ENCODE measurements at places on chromosomes 5 and 9. TPM values are rescaled to one million over a fixed set of nuclear protein-coding genes. Genes with fewer than 3 reads are reported as not detected.
A peak's percentile ranks its signal among the peaks of the same experiment; 100 is the strongest.

TUSC1 gene
- total RNA-seq: 10.3 TPM

LOX gene
- 10.7 TPM for total RNA-seq

SLC6A3 gene
- not detected for total RNA-seq

PCDHA8 gene
- 0.25 TPM for total RNA-seq

ZNF169 gene
- total RNA-seq: 3.9 TPM

TBC1D2 gene
- total RNA-seq: 62.7 TPM

SLC36A2 gene
- total RNA-seq: not detected

RBM18 gene
- 44.4 TPM for total RNA-seq

- H3K36me3 ChIP-seq: peaks cover 14% of the 10 kb centered on the region
- peak overlapping the region; percentile 95 for H3K27ac ChIP-seq
- peak; percentile 45 for DNase-seq
- H3K4me3 ChIP-seq: peak overlapping the region; percentile 90
These were observed 624 bp downstream of the FBXW11 start for GRCh38 chr5:172005708-172006320.

DNA sequence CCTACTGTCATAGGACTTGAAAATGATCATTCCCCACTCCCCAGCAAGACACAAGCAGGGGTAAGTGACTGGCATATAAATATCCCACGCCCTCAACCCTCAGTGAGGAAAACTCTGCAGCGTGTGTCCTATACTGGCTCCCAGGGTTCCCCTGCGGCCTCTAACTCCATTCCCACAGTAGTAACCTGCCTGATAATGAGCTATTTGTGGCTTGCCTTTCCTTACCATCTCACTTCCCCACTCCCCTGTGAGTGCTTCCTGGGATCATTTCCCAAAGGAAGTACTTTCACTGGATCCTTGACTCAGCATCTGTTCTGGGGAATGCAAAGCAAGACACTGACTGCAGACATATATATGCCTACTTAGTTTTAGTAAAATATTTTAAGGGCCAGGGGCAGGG is 14.3 kb downstream of the CDC14B start:
- no peaks in the 10 kb centered on the region for H3K27me3 ChIP-seq
- H3K27ac ChIP-seq: no peak overlapping the region
- no peak overlapping the region for H3K4me3 ChIP-seq
- no peaks in the 10 kb centered on the region for H3K36me3 ChIP-seq

DNA sequence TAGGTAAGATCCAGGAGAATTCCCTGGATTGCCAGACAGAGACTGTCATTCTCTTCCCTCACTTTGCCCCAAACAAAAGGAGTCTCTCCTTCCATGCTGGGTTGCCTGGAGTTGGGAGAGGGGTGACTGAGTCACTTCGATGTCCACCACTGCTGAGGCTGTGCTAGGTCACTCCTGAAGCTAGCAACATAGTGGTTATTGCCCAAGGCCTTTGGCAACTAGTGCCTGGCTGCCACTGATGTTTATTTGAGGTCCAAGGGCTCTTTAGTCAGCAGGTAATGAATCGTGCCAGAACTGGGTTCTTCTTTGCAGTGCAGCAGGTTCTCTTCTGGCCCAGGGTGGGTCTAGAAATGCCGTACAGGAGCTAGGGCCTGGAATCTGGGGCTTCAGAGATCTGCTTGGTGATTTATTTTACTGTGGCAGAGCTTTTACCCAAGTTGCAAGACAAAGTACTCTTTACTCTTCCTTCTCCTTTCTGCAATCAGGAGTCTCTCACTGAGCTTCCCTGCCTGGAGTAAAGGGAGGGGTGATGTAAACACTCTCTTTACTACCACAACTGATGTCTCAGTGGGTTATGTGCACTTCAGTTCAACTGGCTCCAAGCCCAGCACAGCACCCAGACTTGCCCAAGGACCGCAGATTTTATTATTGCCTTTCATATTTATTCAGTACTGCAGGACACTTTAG is 155.7 kb upstream of the SH3GL2 start:
- no peaks in the 10 kb centered on the region for H3K4me1 ChIP-seq
- H3K4me3 ChIP-seq: no peak overlapping the region
- no peak overlapping the region for H3K27ac ChIP-seq
- peaks cover 8% of the 10 kb centered on the region for H3K36me3 ChIP-seq
- no peaks in the 10 kb centered on the region for H3K27me3 ChIP-seq

GRCh38 chr9:104868687-104869404 is 59.1 kb downstream of the ABCA1 start:
- no peak overlapping the region for H3K27ac ChIP-seq
- no peaks in the 10 kb centered on the region for H3K27me3 ChIP-seq
- peak; percentile 82 for DNase-seq

DNA sequence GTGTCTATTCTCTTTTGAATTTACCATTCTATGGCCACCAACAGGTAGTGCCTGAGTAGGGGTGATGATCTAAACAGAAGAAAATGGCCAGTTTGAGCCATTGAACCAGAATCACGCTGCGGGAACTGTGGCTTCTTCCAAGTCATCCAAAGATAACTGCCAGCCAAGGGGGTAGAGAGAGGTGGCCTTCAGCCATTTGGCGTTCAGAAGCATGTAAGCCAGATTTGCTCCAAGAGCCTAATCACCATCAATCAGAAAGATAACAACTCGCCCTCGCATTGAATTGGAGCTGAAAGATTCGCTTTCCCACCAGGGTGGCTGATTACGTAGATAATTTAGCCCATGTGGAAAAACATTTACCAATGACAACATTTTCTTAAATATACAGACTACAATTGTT is 1302.7 kb upstream of the DMAC1 start:
- no peaks in the 10 kb centered on the region for H3K4me1 ChIP-seq
- H3K27ac ChIP-seq: no peak overlapping the region
- H3K4me3 ChIP-seq: no peak overlapping the region
- H3K27me3 ChIP-seq: peaks cover 38% of the 10 kb centered on the region
- DNase-seq: no peak

DNA sequence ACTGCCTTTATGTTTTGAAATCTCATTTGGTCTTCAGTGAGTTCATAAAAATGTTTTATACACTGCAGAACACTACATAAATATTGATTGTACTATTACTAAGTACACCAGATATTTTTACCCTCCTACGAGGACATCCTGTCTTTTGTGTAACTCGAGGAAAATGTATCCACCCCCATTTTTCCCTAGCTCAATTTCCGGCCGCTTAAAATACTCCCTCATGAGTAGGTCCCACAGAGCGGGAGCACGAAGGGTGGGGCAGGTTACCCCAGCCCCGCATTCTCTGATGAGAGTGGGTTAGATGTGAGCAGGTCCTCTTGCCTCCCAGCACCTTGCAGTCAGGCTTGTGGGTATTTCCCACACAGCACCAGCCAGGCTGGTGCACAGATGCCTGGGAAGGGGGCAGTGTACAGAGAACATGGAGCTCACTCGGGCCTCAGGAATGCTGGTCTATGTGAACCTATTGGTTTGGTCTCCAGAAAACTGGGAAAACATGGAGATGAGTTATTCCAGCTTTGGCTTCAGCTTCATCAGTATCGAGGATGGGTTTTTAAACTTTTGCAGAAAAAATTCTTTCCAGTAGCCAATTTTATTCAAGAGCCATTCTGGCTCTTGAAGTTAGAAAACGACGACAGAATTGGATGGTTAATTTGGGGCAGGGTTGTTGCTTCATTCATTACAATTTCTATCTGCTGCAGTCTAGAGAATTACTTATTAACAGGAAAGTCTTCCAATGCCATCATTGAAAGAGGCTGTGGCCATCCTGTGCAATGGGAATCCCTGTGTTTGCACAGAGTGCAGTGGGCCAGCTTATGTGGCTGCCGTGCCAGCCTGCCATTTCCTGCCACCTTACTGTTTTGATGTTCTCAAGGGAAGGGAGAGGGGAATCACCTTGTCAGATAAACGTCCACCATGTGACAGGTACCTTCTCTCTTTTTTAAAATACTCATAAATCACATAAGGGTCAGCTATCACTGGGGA is 73.2 kb downstream of the WDR41 start:
- no peak overlapping the region for H3K27ac ChIP-seq
- DNase-seq: peak; percentile 13
- H3K27me3 ChIP-seq: no peaks in the 10 kb centered on the region
- H3K4me1 ChIP-seq: no peaks in the 10 kb centered on the region
- no peak overlapping the region for H3K4me3 ChIP-seq
- H3K36me3 ChIP-seq: peaks cover 9% of the 10 kb centered on the region

- no peak overlapping the region for H3K4me3 ChIP-seq
- no peaks in the 10 kb centered on the region for H3K27me3 ChIP-seq
- peaks cover 9% of the 10 kb centered on the region for H3K36me3 ChIP-seq
- no peaks in the 10 kb centered on the region for H3K4me1 ChIP-seq
- H3K27ac ChIP-seq: no peak overlapping the region
These were observed 137.5 kb upstream of the RASGRF2 start for GRCh38 chr5:80822640-80823039.

- peaks cover 66% of the 10 kb centered on the region for H3K27me3 ChIP-seq
- H3K27ac ChIP-seq: no peak overlapping the region
- no peak overlapping the region for H3K4me3 ChIP-seq
- no peaks in the 10 kb centered on the region for H3K4me1 ChIP-seq
- H3K36me3 ChIP-seq: no peaks in the 10 kb centered on the region
These were observed 709 bp upstream of the GAPT start for GRCh38 chr5:58490402-58491050.

GRCh38 chr5:176660530-176660859 is 13.2 kb downstream of the TSPAN17 start:
- peaks cover 17% of the 10 kb centered on the region for H3K27me3 ChIP-seq
- peaks cover 14% of the 10 kb centered on the region for H3K36me3 ChIP-seq
- H3K4me1 ChIP-seq: no peaks in the 10 kb centered on the region
- H3K27ac ChIP-seq: no peak overlapping the region
- DNase-seq: no peak

DNA sequence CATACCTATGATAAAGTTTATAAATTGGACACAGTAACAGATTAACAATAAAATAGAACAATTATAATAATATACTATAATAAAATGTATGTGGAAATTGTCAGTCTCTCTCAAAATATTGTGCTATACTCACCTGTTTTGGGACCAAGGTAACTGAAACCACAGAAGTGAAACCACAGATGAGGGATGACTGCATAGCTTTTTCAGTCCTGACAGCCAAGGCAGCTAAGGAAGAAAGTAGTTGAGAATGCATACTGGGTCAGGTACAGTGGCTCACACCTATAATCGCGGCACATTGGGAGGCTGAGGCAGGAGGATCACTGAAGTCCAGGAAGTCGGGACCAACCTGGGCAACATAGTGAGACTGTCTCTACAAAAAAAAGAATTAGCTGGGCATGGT is 8.9 kb downstream of the SRP19 start:
- H3K4me1 ChIP-seq: no peaks in the 10 kb centered on the region
- no peak overlapping the region for H3K27ac ChIP-seq
- no peak for DNase-seq
- no peaks in the 10 kb centered on the region for H3K27me3 ChIP-seq

GRCh38 chr5:31479706-31480105 is 52.2 kb downstream of the DROSHA start:
- no peak for DNase-seq
- no peak overlapping the region for H3K27ac ChIP-seq
- H3K4me1 ChIP-seq: no peaks in the 10 kb centered on the region
- no peak overlapping the region for H3K4me3 ChIP-seq

DNA sequence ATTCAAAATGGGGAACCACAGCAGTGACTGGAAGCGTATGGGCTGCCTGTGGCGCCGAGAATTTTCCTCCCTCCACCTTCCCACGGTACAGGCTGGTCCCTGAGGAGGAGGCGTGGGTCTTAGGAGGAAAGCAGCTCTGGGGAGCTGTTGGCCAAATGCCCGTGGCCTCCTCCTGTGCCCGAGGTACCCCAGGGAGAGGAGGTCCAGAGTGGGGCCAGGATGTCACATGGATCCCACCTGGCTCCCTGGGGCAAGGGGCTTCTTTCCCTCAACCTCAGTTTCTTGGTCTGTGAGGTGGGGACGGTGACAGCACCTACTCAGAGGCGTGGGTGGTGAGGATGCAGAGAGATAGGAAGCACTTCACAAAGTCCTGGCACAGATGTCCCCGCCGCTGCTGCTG is 16.5 kb downstream of the PRRX2 start:
- peaks cover 7% of the 10 kb centered on the region for H3K4me1 ChIP-seq
- H3K4me3 ChIP-seq: no peak overlapping the region
- no peak overlapping the region for H3K27ac ChIP-seq
- H3K27me3 ChIP-seq: peaks cover 31% of the 10 kb centered on the region
- no peaks in the 10 kb centered on the region for H3K36me3 ChIP-seq

DNA sequence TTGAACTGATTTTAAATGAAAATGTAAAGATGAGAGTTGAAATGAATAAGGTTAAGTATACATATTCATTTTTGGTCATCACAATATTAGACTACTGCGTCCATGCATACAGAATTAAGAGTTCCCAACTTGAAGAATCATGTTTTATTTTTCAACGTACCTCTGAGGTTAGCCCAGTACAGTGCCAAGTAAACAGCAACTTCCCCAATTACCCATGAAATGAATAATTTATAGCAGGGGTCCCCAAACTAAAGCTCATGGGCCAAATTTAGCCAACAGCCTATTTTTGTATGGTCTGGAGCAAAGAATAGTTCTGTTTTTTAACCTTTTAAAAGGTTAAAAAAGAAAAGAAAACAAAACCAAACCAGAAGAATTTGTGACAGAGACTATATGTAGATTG is 167.9 kb downstream of the CDC42SE2 start:
- no peak overlapping the region for H3K27ac ChIP-seq
- H3K36me3 ChIP-seq: peaks cover 90% of the 10 kb centered on the region
- no peak for DNase-seq
- no peak overlapping the region for H3K4me3 ChIP-seq
- H3K27me3 ChIP-seq: no peaks in the 10 kb centered on the region

DNA sequence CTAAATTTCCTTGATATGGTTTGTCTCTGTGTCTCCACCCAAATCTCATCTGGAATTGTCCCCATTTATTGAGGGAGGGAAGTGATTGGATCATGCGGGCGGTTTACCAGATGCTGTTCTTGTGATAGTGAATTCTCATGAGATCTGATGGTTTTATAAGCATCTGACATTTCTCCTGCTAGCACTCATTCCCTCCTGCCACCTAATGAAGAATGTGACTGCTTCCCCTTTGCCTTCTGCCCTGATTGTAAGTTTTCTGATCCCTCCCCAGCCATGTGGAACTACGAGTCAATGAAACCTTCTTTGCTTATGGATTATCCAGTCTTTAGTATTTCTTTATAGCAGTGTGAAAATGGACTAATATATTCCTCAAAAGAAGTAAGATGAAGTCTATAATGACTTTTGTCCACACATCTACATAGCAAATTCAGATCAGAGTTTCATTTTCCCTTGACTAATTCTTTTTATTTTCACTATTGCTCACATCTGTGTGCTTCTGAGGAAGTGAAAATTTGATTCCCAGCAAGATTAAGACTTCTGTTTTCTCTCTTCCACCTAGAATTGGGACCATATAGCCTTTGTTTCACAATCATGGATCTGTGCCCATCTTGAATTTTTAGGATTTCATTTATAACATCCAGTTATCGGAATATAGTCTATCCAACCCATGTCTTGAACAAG is 393.5 kb downstream of the DMAC1 start:
- H3K4me1 ChIP-seq: peaks cover 11% of the 10 kb centered on the region
- H3K27me3 ChIP-seq: no peaks in the 10 kb centered on the region
- no peak for DNase-seq
- H3K27ac ChIP-seq: no peak overlapping the region
- no peaks in the 10 kb centered on the region for H3K36me3 ChIP-seq

DNA sequence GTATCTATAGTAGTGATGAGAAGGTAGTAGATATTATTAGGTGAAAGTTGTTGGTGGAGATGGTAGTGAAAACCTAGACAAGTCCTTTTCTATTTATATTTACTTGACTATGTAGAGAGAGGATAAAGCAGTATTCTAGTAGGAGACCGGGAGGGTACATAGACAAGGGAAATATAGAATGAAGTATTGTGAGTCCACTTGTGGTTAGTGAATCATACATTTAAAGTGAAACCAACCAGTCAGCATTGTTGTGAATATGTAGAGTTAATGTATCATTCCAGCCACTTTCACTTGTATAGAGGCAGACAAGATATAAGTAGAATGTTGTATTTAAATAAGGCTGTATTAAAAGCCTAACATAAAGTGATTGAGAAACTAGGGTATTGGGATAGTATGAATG is 1711.3 kb upstream of the ACO1 start:
- H3K36me3 ChIP-seq: no peaks in the 10 kb centered on the region
- DNase-seq: peak; percentile 6
- no peaks in the 10 kb centered on the region for H3K27me3 ChIP-seq
- no peaks in the 10 kb centered on the region for H3K4me1 ChIP-seq

Data from MCF 10A (cell line).